ENCODE measurements at places on chromosomes 3 and 15.

DNA sequence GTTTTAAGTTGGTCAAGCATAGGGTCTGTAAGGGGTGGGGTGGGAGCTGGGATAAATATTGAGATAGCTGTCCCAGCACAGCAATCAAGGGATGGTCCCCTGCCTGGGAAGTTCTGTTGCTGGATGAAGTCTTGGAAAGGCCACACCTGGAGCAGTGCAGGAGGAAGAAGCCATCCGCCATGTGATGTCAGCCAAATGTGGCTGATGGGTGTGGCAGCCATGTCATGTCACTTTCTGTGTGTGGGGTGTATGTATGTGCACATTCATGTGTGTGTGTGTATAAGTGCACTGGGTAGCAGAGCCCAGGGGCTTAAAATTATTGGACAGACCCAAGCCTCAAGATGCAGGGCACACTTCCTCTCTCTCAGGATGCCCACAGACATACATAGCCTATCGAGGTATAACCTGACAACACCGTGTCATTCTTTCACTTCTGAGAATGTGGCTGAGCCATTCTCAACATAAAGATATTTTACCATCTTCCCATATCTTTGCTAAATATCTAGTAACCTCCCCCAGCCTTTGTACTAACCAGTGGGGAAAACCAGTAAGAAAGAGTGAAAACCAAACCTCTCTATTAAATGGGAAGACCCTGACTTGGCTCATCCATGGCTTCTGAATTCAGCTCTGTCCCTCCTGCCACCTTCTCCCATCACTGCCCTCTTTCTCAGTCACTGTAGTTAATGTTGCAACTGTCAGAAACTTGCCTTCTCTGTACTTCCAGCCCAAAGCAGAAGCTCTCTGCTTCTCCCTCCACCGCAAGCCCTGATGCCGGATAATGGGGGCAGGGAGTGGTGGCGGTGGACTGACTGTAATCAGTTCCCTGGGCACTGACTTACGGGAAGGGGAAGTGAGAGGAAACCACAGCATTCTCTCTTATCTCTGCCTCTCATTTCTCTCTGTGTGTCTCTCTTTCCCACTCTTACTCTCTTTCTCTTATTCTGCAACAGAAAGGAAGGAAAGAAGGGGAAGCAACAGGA, 11.2 kb downstream of the TNFSF10 start:
- no peak for DNase-seq

DNA sequence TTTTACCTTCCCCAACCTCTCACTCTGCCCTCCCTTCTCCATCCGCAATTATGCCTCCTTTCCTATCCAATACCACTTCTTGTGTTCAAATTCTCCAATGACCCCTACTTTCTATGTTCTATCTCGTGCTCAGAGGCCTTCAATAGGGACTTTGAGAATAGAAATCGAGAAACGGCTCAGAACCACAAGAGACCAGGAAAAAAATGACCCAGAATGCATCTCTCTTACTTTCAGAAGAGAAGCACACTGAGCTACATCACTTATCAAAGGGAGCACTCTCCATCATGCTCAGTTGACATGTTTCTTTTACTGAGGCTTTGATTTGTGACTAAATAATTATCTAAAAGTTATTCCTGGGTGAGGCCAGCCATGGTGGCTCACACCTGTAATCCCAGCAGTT, 162.4 kb upstream of the PRICKLE2 start:
- no peak for DNase-seq

- DNase-seq, result no peak
Observed at GRCh38 chr3:26484140-26484539, 138.4 kb upstream of the LRRC3B start.

- DNase-seq, result no peak
Observed at GRCh38 chr15:57866149-57866736, 159.7 kb downstream of the POLR2M start.

- peak; percentile 70 for DNase-seq
Observed at GRCh38 chr3:117997201-117998049, 1037.2 kb downstream of the IGSF11 start.

- no peak for DNase-seq
Observed at GRCh38 chr3:160435747-160436146, 13.8 kb downstream of the TRIM59 start.

GRCh38 chr3:108818404-108818803, 4.2 kb upstream of the TRAT1 start:
- DNase-seq, result no peak

DNA sequence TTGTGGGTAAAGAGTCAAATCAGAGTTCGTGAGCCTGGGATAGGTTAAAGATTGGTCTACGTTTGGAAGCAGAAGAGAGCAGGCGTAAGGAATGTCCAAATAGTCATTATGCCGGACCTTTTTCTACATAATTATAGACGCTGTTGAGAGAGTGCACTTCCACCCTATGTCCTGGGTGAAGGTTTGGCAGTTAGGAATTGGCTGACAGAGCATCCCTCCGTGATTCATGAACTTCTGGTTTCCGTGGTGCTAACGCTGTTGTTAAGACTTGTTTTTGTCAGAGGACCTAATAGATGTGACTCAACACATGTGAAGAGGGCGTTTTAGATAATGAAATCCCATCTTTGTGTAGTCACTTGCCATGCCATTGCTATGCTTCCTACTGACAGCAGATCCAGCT, 1.1 kb downstream of the EAF1 start:
- no peak for DNase-seq

GRCh38 chr3:49013738-49014660, 4.4 kb downstream of the DALRD3 start:
- no peak for DNase-seq

DNA sequence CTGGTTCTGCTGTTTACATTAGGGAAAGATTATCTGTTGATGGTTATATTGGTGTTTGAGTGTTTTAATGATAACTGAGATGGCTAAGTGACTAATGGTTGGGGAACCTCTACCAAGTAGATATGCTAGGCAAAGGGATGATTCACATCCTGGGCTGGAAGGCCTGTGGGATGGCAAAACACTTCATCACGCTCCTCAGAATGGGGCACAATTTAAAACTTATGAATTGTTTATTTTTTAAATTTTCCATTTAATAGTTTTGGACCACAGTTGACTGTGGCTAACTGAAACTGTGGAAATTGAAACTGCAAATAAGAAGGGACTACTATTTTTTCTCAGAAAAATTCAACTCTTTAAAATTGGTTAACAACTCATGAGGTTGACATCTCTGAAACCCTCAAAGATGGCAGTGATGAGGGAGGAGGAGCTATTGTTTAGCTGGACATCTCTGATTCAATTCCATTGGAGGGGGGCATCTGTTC, 100.5 kb upstream of the ZBED2 start:
- peak; percentile 47 for DNase-seq

GRCh38 chr3:4531478-4532025, 38.4 kb downstream of the ITPR1 start:
- no peak for DNase-seq

DNA sequence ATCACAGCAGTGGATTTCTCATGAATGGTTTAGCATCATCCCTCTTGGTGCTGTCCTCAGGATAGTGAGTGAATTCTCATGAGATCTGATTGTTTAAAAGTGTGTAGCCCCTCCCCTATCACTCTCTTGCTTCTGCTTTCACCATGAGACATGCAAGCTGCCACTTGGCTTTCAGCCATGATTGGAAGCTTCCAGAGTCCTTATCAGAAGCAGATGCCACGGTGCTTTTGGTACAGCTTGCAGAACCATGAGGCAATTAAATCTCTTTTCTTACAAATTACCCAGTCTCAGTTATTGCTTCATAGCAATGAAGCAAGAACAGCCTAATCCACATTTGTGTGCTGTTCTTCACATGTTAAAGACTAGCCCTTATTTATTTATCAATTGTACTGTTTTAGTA, 495.2 kb upstream of the EPHA6 start:
- DNase-seq, result no peak

DNA sequence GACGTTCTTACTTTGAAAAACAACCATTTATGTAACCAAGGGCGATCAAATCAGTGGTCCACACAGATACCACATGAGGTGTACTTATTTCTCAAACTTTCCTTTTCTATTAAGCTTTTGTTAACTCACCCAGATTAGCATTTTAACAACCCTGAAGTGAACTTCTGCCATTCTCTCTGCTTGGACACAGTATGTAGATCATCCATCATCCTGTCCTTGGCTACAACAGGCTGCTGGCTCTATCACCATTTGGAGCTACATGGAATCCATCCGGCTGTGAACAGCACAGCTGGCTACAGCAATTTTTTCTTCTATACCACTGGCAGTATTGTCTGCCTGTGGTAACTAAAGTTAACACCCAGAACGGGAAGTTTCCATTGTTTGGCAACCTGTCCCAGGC, 4.4 kb downstream of the SEMA6D start:
- DNase-seq, result no peak

- no peak for DNase-seq
Observed at GRCh38 chr3:39264053-39264452, 15.8 kb downstream of the CX3CR1 start.

- DNase-seq, result no peak
Observed at GRCh38 chr15:36599620-36600433, 20.4 kb downstream of the CDIN1 start.

DNA sequence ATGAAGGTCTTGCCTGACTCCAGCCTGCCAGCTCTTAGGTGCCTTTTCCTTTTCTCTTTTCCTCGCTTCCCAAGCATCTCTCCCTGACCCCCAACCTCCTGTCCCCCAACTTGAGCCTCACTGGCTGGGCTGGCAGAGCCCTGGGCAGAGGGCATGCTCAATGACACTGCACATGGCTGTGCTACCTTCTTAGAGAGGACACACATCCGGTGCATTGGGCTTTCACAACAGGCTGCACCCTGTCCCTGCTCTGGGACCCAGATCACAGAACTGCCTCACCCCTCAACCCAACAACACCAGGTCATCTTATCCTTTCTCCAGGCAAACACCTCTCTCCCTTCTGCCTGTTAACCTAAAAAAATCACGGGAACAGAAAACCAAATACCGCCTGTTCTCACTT, 7.5 kb upstream of the ANKDD1A start:
- DNase-seq, result no peak

DNA sequence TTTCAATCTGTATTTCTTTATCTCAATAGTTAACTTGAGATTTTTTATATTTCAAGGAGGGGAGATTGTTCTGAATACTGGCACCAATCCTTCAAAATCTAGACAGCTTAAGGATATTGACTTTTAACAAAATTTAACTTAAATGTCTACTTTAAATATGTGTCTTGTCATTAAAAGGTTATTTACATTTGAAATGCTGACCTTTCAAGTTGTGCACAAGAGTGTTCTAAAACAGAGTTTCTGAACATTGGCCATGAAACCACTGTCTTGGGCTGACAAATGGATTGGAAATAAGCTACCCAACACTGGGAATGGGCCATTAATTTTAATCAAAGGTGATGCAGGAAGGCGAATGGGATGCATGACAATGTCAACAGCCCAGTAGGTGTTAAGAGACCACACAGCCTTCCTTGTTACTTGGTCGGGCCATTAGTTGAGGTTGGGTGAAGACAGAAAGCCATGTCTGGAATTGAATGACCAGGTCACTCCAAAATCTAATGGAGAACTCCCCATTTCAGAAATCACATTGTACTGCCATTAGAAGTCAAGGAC, 128.5 kb downstream of the CDIN1 start:
- DNase-seq, result no peak

DNA sequence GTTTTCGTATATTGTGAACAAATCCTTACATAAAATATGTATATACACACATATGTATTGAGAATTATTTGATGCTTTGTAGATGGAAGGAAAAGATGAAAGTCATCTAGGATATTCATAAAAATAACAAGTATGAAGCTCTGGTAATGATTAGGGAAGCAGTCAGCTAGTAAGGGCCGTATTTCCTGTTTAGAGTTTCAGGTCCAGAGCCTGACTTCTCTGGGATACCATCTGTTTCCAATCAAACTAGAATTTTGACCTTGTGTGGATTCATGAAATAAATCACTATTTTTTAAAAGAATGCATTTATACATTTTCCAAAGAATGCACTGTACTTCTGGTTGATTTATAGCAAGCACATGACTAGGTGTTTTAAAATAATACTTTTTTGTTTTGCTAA, 156.1 kb upstream of the CGNL1 start:
- DNase-seq, result peak; percentile 89

All from fibroblast of skin of left biceps (primary cell).